ENCODE measurements at places on chromosomes 12 and 14. TPM values are rescaled to one million over a fixed set of nuclear protein-coding genes. Genes with fewer than 3 reads are reported as not detected.
A peak's percentile ranks its signal among the peaks of the same experiment; 100 is the strongest.

DNA sequence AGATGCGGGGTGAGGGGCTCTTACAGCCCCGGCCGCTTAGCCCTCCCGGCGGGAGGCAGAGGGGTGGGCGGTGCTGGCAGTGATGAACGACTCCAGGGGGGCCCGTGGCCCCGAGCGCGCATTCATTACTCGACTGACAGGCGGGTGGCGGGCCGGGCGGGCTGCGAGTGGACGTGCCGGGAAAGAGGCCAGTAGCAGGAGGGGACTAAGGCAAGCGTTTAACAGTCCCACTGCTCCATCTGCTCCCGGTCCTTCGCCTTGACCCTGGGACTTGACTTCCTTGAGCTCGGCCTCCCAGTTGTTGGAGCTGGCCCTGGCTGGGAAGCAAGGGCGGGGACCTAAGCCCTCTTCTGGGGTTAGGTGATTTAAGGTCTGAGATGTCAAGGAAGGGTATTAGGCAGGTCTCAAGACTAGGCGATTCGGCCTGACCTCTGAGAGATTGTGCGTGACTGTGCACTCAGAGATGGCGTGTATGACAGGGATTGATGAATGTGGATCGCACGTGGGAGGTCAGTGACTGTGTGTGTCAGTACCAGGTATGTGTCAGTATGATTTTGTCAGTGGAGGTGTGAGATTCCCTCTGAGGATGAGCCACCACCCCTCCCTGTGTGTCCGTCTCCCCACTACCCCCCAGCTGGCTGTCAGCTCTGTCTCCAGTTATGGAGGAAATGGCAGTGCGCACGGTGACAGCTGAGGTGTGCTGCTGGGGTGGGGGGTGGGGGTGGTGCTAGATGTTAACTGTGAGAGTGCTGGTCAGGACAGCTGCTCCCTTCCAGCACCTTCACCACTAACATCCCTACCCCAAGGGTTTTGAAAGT, 3.6 kb upstream of the DNAJC22 start:
- H3K27me3 ChIP-seq, result peaks cover 46% of the 10 kb centered on the region
- H3K36me3 ChIP-seq, result no peaks in the 10 kb centered on the region
- no peak for DNase-seq

DNA sequence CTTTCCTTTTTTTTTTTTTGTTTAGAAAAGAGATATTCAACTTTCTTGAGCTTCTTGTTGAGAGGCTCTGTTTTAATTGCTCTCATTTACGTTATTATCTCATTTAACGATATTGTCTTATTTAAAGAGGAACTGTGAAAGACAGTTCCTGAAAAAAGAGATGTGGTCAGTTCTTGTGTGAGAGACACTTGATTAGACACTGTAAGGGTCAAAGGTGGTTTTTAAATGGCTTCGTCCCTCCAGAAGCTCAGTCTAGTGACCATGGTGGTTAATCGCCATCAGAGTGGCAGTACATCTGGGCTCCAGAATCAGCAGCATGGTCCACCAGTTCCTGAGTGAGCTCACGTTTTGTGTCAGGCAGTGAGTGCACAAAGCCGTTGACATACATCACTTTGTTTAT, 57.9 kb upstream of the KCNA5 start:
- no peaks in the 10 kb centered on the region for H3K36me3 ChIP-seq
- H3K27ac ChIP-seq, result no peak overlapping the region
- no peaks in the 10 kb centered on the region for H3K4me1 ChIP-seq
- DNase-seq, result no peak
- H3K27me3 ChIP-seq, result no peaks in the 10 kb centered on the region

GRCh38 chr14:102554821-102555819, 37.3 kb upstream of the RCOR1 start:
- peak overlapping the region; percentile 34 for H3K27ac ChIP-seq
- no peaks in the 10 kb centered on the region for H3K36me3 ChIP-seq
- no peaks in the 10 kb centered on the region for H3K27me3 ChIP-seq
- peak overlapping the region; percentile 64 for H3K4me3 ChIP-seq
- peaks cover 6% of the 10 kb centered on the region for H3K4me1 ChIP-seq

GRCh38 chr12:59055204-59055860, 135.0 kb upstream of the LRIG3 start:
- H3K4me1 ChIP-seq, result peaks cover 26% of the 10 kb centered on the region
- H3K36me3 ChIP-seq, result no peaks in the 10 kb centered on the region
- peak; percentile 90 for DNase-seq
- H3K4me3 ChIP-seq, result no peak overlapping the region
- no peaks in the 10 kb centered on the region for H3K27me3 ChIP-seq

DNA sequence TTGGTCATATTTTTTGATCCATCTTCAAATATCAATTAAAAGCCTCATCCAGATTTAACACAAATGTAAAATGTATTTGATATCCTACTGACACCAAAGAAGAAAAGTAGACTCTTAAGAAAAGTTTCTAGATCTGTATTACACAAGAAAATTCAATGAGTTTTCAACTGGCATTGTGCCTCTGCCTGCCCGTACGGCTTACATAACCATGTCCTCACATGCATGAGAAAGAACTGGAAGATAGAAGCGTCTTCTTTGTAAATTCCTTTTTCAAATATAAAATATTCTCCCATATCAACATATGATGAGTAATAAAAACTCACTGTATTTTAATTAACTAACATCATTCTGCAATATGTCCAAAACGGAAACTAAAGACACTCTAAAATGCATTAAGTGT, 7.2 kb downstream of the ANKS1B start:
- DNase-seq, result no peak
- no peak overlapping the region for H3K27ac ChIP-seq
- H3K4me1 ChIP-seq, result no peaks in the 10 kb centered on the region
- no peaks in the 10 kb centered on the region for H3K36me3 ChIP-seq
- H3K27me3 ChIP-seq, result peaks cover 2% of the 10 kb centered on the region

DNA sequence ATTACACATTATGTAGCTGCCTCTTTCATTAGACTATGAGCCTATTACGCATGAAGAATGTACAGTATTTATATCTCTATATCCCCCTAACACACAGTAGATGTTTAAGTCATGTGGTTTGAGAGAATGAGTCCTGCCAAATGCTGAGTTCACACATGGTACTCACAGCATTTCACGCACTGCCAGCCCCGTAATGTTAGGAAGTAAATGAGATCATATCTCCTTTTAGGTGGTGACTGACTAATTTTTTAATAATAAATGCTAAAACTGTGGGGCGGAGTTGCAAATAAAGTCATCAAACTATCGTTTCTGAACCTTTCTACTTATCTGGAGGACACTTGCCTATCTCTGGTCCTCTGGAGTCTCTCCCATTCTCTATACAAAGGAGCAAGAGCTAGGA, 343.8 kb downstream of the ADAMTS20 start:
- no peaks in the 10 kb centered on the region for H3K36me3 ChIP-seq
- H3K4me1 ChIP-seq, result no peaks in the 10 kb centered on the region
- DNase-seq, result no peak
- H3K27ac ChIP-seq, result no peak overlapping the region
- H3K27me3 ChIP-seq, result no peaks in the 10 kb centered on the region
- no peak overlapping the region for H3K4me3 ChIP-seq

- no peak overlapping the region for H3K4me3 ChIP-seq
- peaks cover 5% of the 10 kb centered on the region for H3K27me3 ChIP-seq
- no peaks in the 10 kb centered on the region for H3K36me3 ChIP-seq
- no peaks in the 10 kb centered on the region for H3K4me1 ChIP-seq
These were observed 7.8 kb downstream of the ZDHHC22 start for GRCh38 chr14:77133720-77134338.

DNA sequence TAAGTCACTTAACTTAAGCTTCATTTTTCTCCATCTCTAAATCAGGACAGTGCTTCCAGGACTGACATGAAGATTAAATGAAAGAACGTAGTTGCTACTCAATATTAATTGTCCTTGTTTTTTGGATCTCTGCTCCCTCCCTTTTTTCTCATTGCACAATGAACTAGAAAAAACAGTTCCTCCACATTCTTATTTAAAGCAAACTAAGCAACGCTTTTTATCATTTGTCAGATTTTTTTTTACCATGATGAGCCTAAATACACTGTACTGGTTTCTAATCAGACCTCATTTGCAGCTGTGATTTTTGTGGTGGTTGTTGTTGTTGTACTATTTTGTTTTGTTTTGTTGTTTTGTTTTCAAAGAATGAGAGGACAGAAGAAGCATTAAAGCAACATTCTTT, 23.2 kb upstream of the PARP11 start:
- no peak for DNase-seq
- H3K36me3 ChIP-seq, result no peaks in the 10 kb centered on the region
- H3K4me3 ChIP-seq, result no peak overlapping the region
- H3K27me3 ChIP-seq, result peaks cover 2% of the 10 kb centered on the region

- no peak for DNase-seq
- no peaks in the 10 kb centered on the region for H3K27me3 ChIP-seq
- H3K4me3 ChIP-seq, result no peak overlapping the region
- H3K27ac ChIP-seq, result no peak overlapping the region
These were observed 33.1 kb upstream of the MMP17 start for GRCh38 chr12:131795064-131795463.

TMTC1 gene
- 5.1 TPM for total RNA-seq

KCNJ8 gene
- not detected for total RNA-seq

OR4E2 gene
- not detected for total RNA-seq

RPS6KA5 gene
- total RNA-seq, result 8.8 TPM

BBOF1 gene
- total RNA-seq, result 2.3 TPM

GTF2A1 gene
- total RNA-seq, result 33.4 TPM

Measured in endothelial cell of umbilical vein (primary cell).